ENCODE measurements at places on chromosomes 13 and 19.

DNA sequence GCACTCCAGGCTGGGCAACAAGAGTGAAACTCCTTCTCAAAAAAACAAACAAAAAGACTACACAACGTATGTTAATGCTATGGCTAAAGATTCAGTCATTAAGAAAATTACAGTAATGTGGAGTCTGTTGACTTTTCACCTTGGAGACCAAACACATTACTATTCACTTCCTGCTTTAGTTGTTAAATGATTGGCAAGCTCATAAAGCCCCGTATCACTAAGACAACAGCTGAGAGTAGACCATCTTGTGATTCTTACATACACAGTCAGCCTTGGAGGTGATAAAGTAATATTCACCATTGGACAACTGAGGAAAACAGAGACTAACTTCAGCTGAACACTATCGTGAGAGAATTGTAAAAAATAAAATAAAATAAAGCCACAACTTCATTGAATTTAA, 86.5 kb downstream of the KCTD12 start:
- DNase-seq = peak; percentile 38

- DNase-seq = no peak
Observed at GRCh38 chr13:22652796-22653195, 528.0 kb upstream of the SGCG start.

GRCh38 chr13:48294653-48295052, 8.9 kb upstream of the RB1 start:
- DNase-seq = no peak

- DNase-seq = no peak
Observed at GRCh38 chr19:29002336-29002735, 210.6 kb downstream of the UQCRFS1 start.

DNA sequence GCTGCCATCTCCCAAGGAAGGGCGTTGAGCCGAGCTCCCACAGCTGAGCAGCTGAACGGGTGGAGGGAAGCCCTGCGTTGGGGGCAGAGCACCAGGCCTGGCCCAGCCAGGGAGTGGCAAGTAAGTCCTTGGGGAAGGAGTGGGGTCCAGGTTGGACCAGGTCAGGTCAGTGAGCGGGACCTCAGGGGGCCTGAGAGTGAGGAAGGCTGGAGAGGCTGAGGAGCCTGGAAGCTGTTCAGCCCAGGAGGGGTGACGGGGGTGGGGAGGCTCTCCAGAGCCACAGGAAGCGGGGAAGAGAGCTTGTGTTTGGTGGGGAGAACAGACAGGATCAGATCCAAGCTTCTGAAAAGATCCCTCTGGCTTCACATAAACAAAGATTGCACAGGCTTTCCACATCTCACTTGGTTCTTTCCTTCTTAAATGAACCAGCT, 55.4 kb upstream of the ATP12A start:
- no peak for DNase-seq

- no peak for DNase-seq
Observed at GRCh38 chr19:328025-328505, 16.5 kb downstream of the MIER2 start.

DNA sequence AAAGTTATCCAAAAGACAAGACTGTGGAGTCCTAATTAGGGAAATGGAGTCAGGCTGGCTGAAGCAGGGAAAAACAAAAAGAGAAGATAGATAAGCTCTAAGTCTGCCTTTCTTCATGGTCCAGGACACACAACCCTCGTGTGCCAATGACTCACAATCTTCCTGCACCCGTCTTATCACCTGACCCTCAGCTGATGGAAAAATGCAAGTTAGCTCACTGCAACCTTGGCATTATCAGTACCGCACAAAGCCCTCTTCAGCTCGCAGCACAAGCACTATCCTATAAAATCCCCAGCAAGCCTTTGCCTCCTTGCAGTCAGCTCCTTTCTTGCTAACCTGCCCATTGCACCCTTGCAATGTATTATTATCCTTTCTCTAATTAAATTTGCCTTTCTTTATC, 4.3 kb downstream of the OR7A5 start:
- no peak for DNase-seq

GRCh38 chr19:56253737-56254136, 18.8 kb upstream of the EDDM13 start:
- peak; percentile 64 for DNase-seq

DNA sequence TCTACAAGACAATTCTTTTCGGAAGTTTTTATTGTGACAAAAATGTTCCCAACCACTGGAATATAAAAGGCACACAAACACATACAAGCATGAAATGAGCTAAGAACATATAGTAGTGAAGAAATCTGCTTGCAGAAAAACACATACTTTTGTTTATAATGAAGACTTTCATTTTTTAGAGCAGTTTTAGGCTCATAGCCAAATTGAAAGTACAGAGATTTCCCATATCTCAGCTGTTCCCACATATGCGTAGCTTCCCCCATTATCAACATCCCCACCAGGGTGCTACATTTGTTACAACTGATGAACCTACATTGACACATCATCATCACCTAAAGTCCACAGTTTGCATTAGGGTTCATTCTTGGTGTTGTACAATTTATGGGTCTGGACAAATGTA, 249.4 kb downstream of the KCTD12 start:
- no peak for DNase-seq

GRCh38 chr13:52082601-52083000, 46.3 kb downstream of the NEK5 start:
- no peak for DNase-seq

DNA sequence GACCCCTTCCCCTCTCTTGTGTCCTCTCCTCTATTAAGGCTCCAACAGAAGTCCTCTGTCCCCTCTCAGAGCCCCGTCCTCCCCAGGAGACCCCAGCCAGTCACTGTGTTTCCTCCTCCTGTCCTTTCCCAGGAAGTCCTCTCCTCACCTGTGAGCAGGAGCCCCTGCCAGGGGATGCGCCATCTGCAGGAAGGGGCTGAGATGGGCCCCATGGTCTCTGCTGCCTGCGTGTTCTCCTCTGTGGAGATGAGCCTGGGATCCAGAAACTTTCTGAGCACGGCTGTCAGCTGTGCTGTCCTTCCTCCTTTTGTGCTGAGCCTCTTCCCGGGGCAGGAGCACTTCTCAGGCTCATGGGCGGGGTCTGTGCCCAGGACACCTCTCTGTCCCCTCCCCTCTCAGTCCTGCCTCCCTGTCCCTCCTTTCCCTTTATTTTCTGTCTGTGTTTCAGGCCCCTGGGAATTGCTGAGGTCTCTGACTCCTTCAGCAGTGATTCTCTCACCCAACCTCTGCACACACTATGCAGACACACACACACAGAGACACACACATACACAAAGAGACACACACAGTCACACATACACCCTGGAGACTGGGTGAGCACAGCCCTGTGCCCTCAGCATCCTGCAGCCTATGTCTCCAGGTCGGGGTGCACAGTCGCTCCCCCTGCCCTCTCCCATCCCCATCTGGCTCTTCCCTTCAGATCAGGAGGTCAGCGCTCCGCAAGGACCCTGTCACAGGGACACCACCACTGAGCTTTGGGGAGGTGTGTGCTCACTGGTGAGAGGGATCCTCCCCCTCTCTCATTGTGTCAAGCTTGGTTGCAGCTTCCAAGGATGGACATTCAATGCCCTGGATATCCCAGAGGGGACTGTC, at the start of gene CEACAM8:
TSS of gene CEACAM8 (minus strand) at position 308 of the 873 bp plus-strand sequence. CDS start at position 212, 96 bp downstream.
- DNase-seq = no peak

DNA sequence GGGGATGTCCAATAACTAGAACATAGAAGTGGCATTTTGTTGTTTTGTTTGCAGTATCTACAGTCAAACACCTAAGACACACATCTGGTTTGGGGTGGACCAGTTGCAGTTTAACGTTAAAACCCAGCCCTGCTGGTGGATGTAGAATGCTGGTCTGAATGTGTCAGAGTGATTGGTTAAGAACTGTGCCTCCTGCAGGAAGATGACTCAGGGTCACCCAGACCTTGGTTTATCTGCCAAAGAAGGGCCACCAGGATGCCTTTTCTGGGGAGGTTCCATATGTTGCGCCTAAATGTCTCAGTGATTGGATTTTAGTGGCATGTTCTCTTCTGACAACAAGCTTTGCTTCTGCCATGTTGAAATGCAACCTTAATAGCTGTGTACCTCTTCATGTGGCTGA, 23.1 kb downstream of the ZNF536 start:
- no peak for DNase-seq

- DNase-seq = no peak
Observed at GRCh38 chr19:35715355-35715809, 2.4 kb upstream of the KMT2B start.

DNA sequence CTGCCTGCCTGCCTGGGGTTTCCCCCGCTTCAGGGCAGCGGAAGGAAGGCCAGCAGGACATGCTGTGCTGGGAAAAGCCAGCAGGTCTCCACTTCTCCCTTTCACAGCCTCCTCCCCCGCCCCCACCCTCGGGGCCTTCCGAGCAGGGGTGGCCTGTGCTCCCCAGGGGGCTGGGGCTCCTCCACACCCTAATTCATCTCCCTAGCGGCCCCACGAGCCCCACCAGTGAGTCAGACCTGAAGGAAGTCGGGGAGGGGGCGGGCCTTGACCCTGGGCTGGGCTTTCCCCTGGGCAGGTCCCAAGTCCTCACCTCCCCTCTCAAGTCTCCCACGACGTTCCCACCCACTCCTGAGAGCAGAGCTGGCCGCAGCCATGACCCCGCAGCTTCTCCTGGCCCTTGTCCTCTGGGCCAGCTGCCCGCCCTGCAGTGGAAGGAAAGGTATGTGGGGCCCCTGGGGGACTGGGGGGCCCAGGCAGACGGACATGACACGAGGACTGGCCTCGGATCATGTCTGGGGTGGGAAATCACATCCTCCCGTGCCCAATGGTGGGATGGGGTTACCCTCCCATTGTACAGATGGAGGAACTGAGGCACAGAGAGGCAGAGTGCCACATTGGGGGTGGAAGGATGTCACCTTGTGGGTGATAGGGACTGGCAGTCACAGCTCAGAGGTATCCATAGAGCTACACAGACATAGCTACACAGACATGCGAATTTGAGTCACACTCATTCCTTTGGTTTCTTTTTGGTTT, at the start of gene EBI3:
TSS of gene EBI3 (plus strand) at position 345 of the 753 bp plus-strand sequence. CDS start at position 373, 28 bp downstream.
- no peak for DNase-seq

GRCh38 chr13:106415971-106416370, 119.5 kb downstream of the EFNB2 start:
- no peak for DNase-seq

DNA sequence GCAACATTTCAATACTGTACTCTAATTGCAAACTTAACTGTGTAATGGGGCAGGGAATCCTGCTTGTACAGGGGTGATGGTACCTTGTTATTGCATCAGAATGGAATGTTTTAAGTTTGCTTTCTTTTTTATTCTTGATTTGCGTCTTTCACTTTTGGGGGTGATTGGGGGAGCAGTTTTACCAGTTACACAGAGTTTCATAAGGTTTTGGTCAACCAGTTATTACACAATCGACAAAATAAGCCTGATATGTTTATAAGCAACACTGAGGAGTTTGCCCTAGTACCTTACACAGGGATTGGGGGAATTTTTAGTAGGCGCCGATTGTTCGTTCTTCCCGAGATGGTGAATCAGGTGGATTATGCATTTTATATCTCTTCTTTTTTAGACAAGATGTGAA, 2.7 kb downstream of the KLF5 start:
- no peak for DNase-seq

DNA sequence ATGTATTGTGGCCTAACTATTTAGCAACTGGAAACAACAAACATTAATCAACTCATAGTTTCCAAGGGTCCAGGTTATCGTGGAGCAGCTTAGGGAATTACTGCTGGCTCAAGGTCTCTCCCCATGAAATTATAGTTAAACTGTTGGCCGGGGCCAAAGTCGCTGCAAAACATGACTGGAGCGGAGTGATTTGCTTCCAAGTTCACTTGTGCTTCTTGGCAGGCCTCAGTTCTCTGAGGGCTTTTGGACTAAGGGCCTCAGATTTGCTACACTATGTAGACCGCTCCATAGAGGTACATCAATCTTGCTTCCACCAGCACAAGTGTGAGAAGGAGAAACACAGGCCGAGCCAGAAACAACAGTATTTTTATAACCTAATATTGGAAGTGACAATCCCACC, 9.4 kb upstream of the KBTBD7 start:
- no peak for DNase-seq

- no peak for DNase-seq
Observed at GRCh38 chr19:57888560-57889231, at the start of gene ZNF814. Gene ZNF814, minus strand, starts transcription at chr19:57889037. Its CDS starts 235 bp downstream, at chr19:57888802.

DNA sequence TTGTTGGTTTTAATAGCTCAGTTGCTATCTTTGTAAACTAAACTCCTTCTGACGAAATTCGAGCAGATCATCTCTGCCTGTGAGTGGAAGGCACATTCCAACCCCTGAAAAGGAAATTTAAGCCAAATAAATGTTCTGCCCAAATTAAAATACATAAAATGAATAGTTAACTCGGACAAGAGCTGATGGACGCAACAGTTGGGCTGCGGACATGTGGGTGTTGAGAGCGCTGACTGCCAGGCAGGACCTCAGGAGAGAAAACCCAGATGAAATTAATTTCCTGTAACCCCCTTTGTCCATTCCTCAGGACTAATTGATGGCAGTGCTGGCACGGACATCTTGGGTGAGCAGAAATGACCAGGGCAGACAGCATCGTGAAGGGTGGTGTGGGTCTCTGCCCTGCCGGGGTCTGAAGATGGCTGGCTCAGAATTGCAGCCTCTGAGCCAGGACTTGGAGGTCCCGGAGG, 86.5 kb downstream of the TSHZ3 start:
- no peak for DNase-seq

GRCh38 chr13:22561581-22561980, 619.2 kb upstream of the SGCG start:
- DNase-seq = peak; percentile 17

DNA sequence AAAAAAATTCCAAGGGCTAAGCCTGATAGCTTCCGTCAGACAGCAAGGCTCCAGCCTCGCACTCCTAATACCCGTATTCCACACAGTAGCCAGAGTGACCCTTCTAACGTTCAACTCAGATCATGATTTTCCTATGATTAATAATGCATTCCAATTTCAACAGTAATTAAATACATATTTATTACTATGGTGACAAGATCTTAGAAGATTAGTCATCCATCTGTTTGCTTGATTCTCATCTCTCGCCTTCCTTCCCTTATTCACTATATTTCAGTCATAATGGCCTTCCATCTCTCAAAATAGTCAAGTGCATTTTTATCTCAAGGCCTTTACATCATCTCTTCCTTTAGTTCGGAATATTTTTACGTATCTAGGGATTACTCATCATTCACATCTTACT, 621.2 kb upstream of the SPRY2 start:
- DNase-seq = no peak

- no peak for DNase-seq
Observed at GRCh38 chr19:33947265-33947964, 150.7 kb downstream of the KCTD15 start.

- no peak for DNase-seq
Observed at GRCh38 chr19:44517146-44517545, 12.3 kb downstream of the CEACAM20 start.

All from NCI-H2081 treated with DMSO at 0.1 percent for 48 hours (cell line).